ENCODE measurements at places on chromosomes 16 and 17. TPM values are rescaled to one million over a fixed set of nuclear protein-coding genes. Genes with fewer than 3 reads are reported as not detected.
A peak's percentile ranks its signal among the peaks of the same experiment; 100 is the strongest.

GRCh38 chr16:56143666-56144065, 47.6 kb upstream of the GNAO1 start:
- DNase-seq, result no peak

GRCh38 chr16:88539261-88539651, 30.9 kb upstream of the ZC3H18 start:
- DNase-seq, result no peak

Gene TBKBP1
- total RNA-seq, result 11.2 TPM

DNA sequence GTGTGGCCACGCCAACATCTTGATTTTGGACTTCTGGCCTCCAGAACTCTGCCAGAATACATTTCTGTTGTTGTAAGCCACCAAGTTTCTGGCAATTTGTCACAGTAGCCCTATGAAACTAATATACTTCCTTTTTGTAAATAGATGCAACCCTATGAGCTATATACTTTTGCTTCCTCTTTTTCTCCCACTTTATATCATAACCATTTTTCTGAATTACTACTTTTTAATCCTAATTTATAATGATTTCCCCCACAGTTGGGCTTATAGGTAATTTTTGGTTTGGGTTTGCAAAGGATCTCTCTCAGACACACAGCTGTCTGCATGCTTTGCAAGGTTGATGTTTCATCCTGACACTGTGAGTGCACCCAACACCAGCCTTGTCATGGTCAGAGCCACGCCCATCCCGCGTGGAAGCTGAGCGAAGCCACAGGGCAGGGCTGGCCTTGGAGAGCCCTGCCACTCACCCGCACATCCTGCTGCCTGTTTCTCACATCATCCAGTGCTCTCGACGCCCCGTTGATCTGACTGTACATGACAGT, 5.8 kb downstream of the TRIM25 start:
- peak; percentile 94 for DNase-seq

DNA sequence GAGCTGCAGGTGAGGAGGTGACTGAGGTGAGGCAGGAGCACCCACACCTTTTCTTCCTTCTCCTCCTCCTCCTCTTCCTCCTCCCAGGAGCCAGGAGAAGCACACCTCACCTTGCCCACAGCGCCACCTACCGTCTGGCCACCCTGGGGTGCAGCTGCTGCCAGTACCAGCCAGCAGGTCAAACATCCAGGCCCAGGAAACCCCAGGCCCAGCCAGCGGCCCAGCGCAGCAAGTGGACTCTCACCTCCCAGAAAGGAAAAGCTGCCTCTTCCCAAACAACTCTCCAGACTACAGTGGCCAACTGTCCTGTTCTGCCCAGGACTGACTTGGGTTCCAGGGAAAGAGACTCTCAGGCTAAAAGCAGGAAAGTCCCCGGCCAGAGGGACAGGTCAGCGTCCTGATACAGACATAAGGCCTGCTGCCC, 22.7 kb downstream of the PEMT start:
- DNase-seq, result peak; percentile 89

Gene HLF
- total RNA-seq, result 9.8 TPM

GRCh38 chr17:41835800-41836549, at the start of gene NT5C3B:
Gene NT5C3B, minus strand, starts transcription at chr17:41836232. Its CDS starts 39 bp downstream, at chr17:41836193.
- DNase-seq, result no peak

- no peak for DNase-seq
These were observed 2.1 kb upstream of the UNC119 start for GRCh38 chr17:28554565-28554964.

GRCh38 chr17:44995436-44996001, 27.4 kb upstream of the C1QL1 start:
- no peak for DNase-seq

DNA sequence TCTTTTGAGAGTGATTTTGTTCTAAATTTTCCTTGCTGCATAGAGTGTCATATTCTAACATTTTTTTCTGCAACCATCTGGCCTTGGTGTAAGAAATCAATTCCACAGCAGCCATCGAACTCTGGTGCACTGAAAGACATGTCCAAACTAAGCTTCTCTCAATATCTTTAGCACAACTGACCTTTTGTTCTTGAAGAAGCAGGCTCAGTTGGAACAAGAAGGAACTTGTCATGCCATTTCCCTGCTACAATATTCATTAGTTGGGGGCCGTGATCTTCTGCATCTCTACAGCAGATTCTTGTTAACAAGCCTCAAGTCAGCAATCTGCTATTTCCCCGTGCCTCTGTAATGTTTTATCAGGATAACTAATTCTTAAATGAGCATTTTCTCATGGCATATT, 1305.6 kb downstream of the CDH11 start:
- DNase-seq, result no peak

- no peak for DNase-seq
These were observed 25.6 kb downstream of the CEP95 start for GRCh38 chr17:64532409-64532808.

DNA sequence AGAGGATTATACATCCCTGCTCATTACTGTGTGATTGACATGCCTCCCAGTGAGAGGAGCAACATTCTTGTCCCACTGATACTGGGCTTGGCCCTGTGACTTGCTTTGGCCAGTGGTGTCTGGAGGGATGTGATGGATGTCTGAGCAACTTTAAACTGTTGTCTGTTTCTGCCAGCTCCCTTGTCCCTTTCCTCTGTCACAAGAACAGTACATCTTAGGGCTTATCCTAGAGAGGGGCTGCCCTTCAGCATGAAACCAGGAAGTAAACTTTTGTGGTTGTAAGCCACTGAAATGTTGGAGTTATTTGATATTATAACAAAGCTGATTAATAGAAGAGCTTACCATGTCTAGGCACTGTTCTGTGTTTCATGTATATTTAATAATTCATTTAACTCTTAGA, 82.9 kb upstream of the GPRC5B start:
- DNase-seq, result no peak

Gene KRTAP29-1
- total RNA-seq, result not detected

DNA sequence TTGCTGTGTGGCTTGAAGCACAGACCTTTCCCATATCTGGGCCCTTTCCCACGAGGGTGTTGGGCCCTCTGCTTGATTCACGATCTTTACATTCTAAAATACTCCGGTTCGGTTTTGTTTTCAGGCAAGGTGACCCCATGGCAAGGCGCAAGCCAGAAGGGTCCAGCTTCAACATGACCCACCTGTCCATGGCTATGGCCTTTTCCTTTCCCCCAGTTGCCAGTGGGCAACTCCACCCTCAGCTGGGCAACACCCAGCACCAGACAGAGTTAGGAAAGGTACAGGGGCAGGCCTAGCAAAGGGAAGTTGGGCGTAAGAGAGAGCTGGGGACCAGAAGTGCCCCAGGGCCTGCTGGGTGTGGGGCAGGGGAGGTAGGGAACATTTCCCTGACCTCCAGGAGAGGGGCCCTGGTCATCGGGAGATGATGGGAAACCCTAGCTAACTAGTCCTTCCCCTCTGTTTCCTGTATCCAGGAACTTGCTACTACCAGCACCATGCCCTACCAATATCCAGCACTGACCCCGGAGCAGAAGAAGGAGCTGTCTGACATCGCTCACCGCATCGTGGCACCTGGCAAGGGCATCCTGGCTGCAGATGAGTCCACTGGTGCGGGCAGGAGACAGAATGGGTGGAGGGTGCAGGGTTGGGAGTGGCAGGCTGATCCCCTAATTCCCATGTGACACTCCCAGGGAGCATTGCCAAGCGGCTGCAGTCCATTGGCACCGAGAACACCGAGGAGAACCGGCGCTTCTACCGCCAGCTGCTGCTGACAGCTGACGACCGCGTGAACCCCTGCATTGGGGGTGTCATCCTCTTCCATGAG, 1.4 kb downstream of the ALDOA start:
- DNase-seq, result no peak

- no peak for DNase-seq
These were observed 7.4 kb upstream of the FASN start for GRCh38 chr17:82105417-82105881.

Gene CTRB2
- total RNA-seq, result not detected

GRCh38 chr17:32878211-32878610, 1.3 kb upstream of the MYO1D start:
- DNase-seq, result no peak

Gene CDRT15L2
- total RNA-seq, result not detected

Gene CCDC154
- 0.94 TPM for total RNA-seq

DNA sequence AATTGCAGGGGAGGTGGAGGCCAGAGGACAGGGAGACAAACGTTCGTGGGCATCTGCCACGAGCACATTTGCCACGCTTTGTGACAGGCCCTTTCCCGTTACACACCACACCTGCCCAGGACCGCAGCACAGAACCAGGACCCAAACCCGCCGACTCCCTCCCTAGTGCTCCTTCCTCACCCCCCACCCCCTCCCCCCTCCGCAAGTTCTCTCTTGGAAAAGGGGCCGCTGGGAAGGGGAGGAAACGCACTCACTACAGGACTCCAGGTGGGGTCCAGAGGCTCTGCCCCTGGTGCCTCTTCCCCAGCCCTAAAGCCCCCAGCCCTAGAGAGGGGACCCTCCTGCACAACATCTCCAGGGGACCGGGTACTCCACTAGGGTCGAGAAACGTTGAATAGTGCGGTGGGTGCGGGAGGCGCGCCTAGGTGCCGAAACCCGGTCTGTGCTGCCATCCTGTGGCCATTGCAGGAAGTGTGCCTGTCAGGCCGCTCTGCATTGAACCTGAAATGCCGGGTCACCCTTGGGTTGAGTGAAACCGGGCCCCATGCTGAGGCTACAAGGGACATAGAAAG, 21.9 kb upstream of the EIF1 start:
- DNase-seq, result peak; percentile 94

DNA sequence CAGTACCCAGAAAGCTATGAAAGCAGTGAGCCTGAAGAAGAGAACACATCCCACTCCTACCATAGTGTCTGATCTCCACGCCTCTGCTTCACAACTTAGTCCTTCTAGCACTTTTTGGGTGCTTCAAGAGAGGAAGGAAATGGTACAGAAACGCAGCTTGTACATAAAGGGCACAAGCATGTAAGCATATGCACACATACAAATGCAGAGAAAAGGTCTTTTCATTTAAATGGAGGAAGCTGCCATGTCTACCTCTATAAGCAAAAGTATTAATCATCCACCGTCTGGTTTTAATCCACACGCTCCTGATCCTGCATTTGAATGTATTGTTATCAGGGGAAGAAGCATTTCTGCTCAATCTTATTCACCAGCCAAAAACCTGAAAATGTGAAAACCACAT, 100.7 kb downstream of the HIC1 start:
- DNase-seq, result no peak

DNA sequence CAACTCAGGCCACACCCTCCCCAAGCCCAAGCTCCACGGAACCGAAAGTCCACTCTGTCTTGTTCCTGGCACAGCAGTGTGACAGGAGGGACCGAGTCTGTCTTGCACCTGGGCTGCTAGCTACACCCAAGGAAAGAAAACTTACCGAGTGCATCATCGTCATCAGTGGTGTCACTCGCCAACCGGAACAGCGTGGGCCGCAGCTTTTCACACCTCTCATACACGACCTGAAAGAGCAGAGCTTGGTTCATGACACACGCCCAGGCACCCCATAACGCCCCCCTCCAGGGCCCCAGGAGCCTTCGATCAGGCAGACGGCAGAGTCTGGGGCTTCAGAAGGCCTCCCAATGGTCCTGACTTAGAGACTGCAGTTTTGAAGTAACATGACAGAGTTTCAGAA, 27.5 kb downstream of the GGA2 start:
- no peak for DNase-seq

Gene ZFHX3
- 15.7 TPM for total RNA-seq

DNA sequence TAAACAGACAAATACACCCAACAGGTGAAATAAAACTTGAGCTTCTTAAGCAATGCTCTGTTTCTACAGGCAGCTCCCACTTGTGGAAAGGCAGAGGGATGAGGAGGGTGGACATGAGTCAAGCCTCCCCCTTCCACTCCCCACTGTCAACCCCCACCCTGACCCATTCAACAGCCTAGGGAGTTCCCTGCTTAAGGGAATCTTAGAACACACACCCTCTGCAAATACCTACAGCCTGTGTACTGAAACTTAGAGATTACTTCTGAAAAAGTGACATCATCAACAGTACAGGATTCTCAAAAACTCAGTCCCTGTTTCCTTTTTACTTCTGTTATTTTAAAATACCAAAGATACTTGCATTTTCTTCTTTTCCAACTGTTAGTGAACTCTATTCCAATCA, 345.4 kb downstream of the SOX9 start:
- no peak for DNase-seq

Gene HBA2
- total RNA-seq, result 487 TPM

DNA sequence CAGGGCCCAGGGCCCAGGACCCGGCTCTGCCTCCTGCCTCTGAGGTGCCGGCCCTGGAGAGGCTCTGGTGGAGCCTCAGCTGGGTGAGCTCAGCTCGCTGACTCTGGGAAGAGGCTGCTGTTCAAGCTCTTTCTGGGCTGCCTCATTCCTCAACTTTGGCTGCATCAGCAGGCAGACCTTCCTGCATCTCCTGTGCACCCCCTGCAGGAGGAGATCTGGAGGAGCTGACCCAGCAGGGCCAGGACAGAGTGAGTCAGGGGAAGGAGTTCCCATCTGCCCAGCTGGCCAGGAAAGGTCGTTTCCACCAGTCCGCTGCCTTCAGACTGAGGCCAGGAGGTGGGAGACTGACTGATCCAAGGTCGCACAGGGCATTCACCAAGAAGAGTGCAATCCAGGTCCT, 10.7 kb downstream of the CRHR1 start:
- DNase-seq, result no peak

Gene TADA2A
- total RNA-seq, result 18.5 TPM

Gene LGALS9C
- not detected for total RNA-seq

Gene CLEC19A
- total RNA-seq, result not detected

DNA sequence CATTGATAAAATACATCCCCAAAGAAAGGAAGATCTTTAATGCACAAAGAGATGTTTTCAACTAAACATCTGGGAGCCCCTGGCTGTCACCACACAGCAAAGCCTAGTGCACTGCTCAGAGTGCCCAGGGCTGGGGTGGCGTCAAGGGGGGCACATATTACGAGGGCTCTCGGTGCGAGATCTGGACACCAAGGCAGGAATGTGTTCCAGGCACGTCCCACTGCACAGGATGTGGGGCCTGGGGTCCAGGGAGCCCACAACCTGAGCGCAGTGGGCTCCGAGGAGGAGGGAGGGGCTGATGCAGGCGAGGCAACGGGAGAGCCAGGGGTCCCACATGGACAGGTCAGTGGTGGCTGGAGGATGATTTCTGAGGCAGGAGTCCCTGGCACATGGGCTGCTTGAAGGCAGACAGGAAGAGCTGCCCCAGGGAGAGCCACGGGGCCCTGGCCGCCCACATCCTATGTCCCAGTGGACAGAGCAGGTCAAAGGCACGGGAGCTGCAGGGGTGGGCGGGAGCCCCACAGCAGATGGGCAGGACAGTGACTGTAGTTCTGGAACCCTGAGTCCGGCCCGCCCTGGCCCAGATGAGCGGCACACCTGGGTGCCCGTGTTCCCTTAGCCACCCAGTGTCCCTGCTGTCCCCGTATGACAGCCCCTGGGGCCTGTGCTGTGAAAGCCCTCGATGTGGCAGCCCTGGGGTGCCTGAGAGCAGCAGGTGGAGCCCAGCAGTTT, 56.4 kb downstream of the ZNF778 start:
- DNase-seq, result no peak

Gene PRDM7
- not detected for total RNA-seq

Gene SEPTIN1
- total RNA-seq, result 2.2 TPM

Measured in cardiac septum (tissue), 1 donor.